CD4-positive, alpha-beta T cell (primary cell): ENCODE measurements at places on chromosomes 1 and 21. TPM values are rescaled to one million over a fixed set of nuclear protein-coding genes. Genes with fewer than 3 reads are reported as not detected.

Gene RAP1GAP
- total RNA-seq, result 0.20 TPM

Gene RYR2
- total RNA-seq, result not detected

Gene FCRL5
- not detected for total RNA-seq

Gene FCGR1A
- total RNA-seq, result not detected

Gene TMEM240
- 0.75 TPM for total RNA-seq

Gene SERPINC1
- total RNA-seq, result not detected

Gene E2F2
- total RNA-seq, result 0.69 TPM

Gene HPCAL4
- 22.9 TPM for total RNA-seq

Gene ENAH
- total RNA-seq, result not detected

Gene LEFTY1
- not detected for total RNA-seq

Gene EEIG2
- total RNA-seq, result 11.6 TPM

Gene MRPL24
- total RNA-seq, result 11.7 TPM

Gene TDRD5
- not detected for total RNA-seq

- no peak overlapping the region for H3K27ac ChIP-seq
- no peak overlapping the region for H3K4me3 ChIP-seq
- H3K36me3 ChIP-seq, result no peaks in the 10 kb centered on the region
- no peaks in the 10 kb centered on the region for H3K4me1 ChIP-seq
These were observed 345.0 kb downstream of the DISC1 start for GRCh38 chr1:231971397-231972110.

DNA sequence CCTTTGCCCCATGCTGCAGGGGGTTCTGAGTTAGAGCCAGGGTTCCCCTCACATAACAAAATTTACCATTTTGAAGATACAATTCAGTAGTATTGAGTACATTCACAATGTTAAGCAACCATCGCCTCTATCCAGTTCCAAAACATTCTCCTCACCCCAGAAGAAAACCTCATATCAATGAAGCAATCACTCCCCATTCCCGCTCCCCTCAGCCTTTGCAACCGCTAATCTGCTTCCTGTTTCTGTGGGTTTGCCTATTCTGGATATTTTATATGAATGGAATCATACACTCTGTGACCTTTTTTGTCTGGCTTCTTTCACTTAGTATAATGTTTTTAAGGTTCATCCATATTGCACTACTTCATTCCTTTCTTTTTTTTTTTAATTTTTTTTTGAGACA is 32.9 kb downstream of the SERINC2 start:
- H3K36me3 ChIP-seq, result no peaks in the 10 kb centered on the region
- no peaks in the 10 kb centered on the region for H3K4me1 ChIP-seq
- H3K4me3 ChIP-seq, result no peak overlapping the region

DNA sequence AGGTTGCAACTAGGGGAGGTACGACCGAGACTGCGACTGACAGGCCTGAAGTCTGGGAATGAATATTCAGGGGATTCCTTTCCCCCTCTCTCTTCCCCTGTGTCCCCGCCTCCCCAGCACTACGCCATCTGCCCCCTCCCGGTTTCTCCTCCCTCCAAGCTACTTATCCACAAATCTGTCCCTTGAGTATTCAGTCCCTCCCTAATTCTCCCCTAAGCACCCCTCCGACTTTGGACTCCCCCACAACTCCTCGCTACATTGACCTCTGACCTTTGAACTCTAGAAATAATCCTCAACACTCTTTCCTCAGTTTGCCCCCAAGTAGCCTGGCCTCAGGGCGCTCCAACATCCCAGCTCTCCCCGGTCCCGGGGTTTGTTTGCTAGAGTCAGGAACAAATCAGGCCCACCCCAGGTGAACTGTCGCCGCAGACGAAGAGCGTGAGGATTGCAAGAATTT is 393 bp downstream of the LYSMD1 start:
- H3K27me3 ChIP-seq, result no peaks in the 10 kb centered on the region
- H3K36me3 ChIP-seq, result peaks cover 44% of the 10 kb centered on the region
- H3K4me1 ChIP-seq, result peaks cover 40% of the 10 kb centered on the region
- peak overlapping the region; percentile 36 for H3K27ac ChIP-seq
- DNase-seq, result no peak
- peak overlapping the region; percentile 76 for H3K4me3 ChIP-seq

- H3K36me3 ChIP-seq, result no peaks in the 10 kb centered on the region
- no peak overlapping the region for H3K27ac ChIP-seq
- no peak overlapping the region for H3K4me3 ChIP-seq
- H3K4me1 ChIP-seq, result no peaks in the 10 kb centered on the region
- no peaks in the 10 kb centered on the region for H3K27me3 ChIP-seq
These were observed 642.3 kb upstream of the TMPRSS15 start for GRCh38 chr21:19045876-19046275.

GRCh38 chr1:49028396-49028795 is 251.7 kb upstream of the BEND5 start:
- no peaks in the 10 kb centered on the region for H3K4me1 ChIP-seq
- H3K36me3 ChIP-seq, result no peaks in the 10 kb centered on the region
- no peak overlapping the region for H3K4me3 ChIP-seq
- no peaks in the 10 kb centered on the region for H3K27me3 ChIP-seq
- no peak overlapping the region for H3K27ac ChIP-seq
- DNase-seq, result no peak

- no peaks in the 10 kb centered on the region for H3K27me3 ChIP-seq
- peaks cover 80% of the 10 kb centered on the region for H3K4me1 ChIP-seq
These were observed at the start of gene ZBTB7B for GRCh38 chr1:155002464-155003226. TSS of gene ZBTB7B (plus strand) at chr1:155002802. CDS start at chr1:155014661, 11,859 bp downstream.

DNA sequence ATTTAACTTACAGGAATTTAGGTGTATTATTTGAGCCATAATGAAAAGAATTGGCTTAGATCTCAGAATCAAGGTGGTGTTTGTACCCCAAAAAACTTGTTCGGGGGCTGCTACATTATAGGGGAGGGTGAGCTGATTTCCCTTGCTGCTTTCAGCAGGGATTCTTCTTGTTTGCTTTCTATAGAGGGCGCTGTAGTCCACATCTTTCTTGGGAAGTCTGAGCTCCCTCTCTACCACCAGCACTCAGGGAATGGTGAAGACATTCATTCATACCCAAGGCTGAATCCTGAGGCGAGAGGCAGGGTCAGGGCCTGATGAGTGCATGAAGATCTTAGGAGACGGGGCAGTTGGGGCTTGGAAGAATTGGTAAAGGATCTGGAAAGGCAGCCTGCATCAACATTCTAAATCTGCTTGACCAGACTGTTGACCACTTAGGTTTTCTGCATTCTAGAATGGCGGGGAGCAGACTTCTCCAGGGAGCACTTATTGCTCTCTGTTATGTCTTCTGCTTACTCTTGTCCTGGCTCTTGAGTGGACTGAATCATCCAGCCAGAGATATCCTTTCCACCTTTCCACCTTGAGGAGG is 18.9 kb downstream of the SPATA46 start:
- no peaks in the 10 kb centered on the region for H3K4me1 ChIP-seq
- no peak overlapping the region for H3K4me3 ChIP-seq
- DNase-seq, result no peak
- H3K27me3 ChIP-seq, result peaks cover 3% of the 10 kb centered on the region

- DNase-seq, result no peak
- peaks cover 5% of the 10 kb centered on the region for H3K4me1 ChIP-seq
- H3K36me3 ChIP-seq, result no peaks in the 10 kb centered on the region
- H3K27me3 ChIP-seq, result no peaks in the 10 kb centered on the region
These were observed 4.1 kb upstream of the GREM2 start for GRCh38 chr1:240616018-240616417.

DNA sequence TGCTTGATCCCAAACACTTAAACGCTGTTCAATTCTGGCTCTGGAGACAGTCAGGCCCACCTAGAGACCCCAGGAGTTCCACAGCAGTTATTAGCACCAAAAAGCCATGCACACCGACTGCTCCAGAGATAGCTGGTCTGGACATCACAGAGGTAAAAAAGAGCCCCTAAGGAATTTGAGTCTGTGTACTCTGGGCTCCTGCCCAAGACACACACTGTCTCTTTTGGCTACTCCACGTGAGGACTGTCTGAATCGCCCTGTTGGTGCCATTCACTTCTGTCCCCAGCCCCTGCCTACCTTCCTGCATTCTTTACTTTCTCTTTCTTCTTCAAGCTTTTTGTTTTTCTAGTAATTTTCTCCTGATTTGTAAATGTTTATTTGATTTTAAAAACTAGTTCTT is 197.4 kb downstream of the ADGRL2 start:
- no peaks in the 10 kb centered on the region for H3K4me1 ChIP-seq
- no peak overlapping the region for H3K4me3 ChIP-seq
- no peak for DNase-seq
- H3K36me3 ChIP-seq, result no peaks in the 10 kb centered on the region
- no peak overlapping the region for H3K27ac ChIP-seq

GRCh38 chr1:48469616-48470480 is 2.2 kb downstream of the SPATA6 start:
- DNase-seq, result no peak
- H3K27me3 ChIP-seq, result no peaks in the 10 kb centered on the region
- H3K4me1 ChIP-seq, result peaks cover 22% of the 10 kb centered on the region
- no peak overlapping the region for H3K4me3 ChIP-seq

DNA sequence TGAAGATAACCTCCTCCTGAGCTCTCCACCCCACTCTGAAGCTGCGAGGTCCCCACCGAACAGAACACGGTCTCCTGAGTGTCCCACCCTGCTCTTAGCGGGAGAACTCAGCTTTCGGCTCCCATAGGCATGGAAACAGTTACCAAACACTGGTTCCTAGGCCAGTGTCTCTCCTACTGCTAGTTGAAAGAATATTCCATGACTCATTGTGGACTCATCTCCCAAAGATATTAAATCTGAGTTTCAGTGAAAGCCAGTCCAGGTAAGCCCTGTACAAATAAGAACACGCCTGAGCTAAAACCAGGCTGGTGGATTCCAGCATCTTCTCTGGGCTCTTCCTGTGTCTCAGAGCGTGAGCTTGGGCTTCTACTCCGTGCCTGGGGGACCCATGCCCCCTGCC is 107.5 kb upstream of the CLDN14 start:
- no peaks in the 10 kb centered on the region for H3K4me1 ChIP-seq
- H3K27me3 ChIP-seq, result peaks cover 2% of the 10 kb centered on the region
- no peak overlapping the region for H3K4me3 ChIP-seq
- DNase-seq, result no peak
- no peaks in the 10 kb centered on the region for H3K36me3 ChIP-seq
- H3K27ac ChIP-seq, result no peak overlapping the region

GRCh38 chr1:89687254-89687653 is 54.3 kb downstream of the LRRC8C start:
- H3K4me1 ChIP-seq, result no peaks in the 10 kb centered on the region
- no peak for DNase-seq
- H3K27me3 ChIP-seq, result no peaks in the 10 kb centered on the region
- H3K36me3 ChIP-seq, result peaks cover 58% of the 10 kb centered on the region
- H3K4me3 ChIP-seq, result no peak overlapping the region
